SK-N-DZ (cell line): ENCODE measurements at places on chromosomes 3 and 15.
A peak's percentile ranks its signal among the peaks of the same experiment; 100 is the strongest.

- DNase-seq: no peak
These were observed 52.7 kb upstream of the SCN5A start for GRCh38 chr3:38702231-38702630.

- DNase-seq: peak; percentile 68
These were observed 28.8 kb downstream of the TMED3 start for GRCh38 chr15:79339588-79340314.

GRCh38 chr3:135895106-135895733 lies 70.3 kb upstream of the PPP2R3A start:
- peak; percentile 67 for DNase-seq

GRCh38 chr15:31435261-31435911 lies 108.8 kb downstream of the KLF13 start:
- peak; percentile 91 for DNase-seq

DNA sequence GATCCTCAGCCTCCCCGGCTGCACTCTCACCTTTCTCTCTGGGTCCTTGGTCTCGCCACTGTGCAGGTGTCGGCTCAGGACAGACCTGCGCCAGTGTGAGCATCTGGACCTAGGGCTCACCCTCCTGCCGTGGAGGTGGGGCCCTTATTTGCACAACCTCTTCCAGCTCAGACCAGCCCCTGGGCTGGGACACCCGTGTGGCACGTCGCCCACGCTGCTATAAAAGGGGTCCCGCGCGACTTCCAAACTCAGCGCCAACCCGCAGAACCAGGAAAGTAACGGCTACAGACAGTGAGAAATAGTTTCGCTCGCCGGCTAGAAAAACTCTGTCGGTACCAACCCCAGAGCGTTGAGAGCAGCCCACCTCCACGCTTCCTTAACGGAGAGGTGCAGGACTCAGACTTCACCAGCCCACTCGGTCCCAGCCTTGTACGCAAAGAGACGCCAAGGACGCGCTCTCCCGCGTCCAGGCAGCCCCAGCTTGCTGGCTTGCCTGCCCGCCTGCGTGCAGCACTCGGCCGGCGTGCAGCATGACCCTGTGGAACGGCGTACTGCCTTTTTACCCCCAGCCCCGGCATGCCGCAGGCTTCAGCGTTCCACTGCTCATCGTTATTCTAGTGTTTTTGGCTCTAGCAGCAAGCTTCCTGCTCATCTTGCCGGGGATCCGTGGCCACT lies at the start of the genes DUOX2 and DUOXA2:
DUOX2 (minus strand) TSS at position 97 of the 675 bp plus-strand sequence. CDS start 761 bp downstream, outside the sequence.
DUOXA2 (plus strand) TSS at position 251 of the 675 bp plus-strand sequence; CDS start at position 531, 280 bp downstream.
- DNase-seq: no peak

DNA sequence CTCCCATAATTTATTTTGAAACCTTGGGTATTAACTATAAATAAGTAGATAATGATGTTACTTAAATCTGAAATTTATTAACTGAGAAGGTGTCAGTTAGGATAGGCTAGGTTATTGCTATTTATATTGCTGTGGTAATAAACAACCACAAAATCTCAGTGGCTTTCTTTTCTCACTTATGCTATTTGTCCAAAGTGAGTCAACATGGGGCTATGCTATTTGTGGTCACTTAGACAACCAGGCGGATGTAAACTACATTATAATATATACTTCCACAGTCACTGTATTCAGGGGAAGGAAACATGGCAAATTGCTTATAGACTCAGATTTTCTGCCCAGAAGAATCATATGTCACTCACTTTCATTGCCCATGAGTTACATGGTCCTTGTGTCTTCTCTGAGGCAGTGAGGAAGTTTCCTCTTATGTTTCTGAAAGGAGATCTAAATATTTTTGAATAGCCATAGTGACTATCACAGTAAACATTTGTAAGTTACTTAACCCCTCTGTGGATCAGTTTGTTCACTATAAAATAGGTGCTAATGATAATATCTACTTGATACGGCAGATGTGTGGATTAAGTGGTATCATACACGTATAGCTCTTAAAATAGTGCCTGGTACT lies 19.8 kb downstream of the HMG20A start:
- no peak for DNase-seq

DNA sequence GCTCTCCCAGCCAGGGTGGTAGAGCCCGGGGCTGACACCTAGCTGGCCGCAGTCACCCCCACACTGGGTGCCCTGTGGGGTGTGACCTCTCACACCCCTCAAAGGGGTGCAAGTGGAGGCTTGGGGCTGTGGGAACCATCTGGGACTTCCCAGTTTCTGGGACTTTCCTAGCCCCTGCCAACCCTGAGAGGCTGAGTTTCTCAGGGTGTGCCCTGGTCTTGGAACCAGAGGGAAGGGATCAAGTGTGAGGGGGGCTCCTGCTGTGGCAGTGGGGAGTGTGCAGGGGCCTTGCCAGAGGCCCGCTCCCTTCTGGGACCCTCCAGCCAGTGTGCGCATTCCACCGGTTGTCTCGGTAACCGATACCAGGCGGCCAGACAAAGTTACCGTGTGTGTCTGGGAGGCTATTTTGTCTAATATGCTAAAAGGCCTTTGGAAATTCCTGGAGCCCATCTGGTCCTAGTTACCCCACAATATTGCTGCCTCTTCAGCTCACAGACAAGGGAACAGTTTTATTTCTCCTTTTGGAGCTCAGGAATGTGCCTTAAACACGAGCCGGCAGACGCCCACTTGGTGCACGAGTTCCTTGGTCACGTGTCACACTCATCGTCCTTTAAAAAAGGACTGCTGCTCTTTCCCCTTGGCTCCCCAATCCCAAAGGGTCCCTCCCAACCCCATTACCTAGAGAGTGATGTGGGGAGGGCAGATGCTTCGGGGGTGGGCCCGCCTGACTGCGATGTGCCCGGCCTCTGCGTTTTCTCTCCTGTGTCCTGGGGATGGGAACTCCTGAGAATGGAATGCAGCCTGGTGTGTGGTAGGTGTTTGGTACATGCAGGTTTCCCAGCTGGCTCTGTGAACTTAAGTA lies 33.2 kb downstream of the HDAC11 start:
- DNase-seq: no peak

DNA sequence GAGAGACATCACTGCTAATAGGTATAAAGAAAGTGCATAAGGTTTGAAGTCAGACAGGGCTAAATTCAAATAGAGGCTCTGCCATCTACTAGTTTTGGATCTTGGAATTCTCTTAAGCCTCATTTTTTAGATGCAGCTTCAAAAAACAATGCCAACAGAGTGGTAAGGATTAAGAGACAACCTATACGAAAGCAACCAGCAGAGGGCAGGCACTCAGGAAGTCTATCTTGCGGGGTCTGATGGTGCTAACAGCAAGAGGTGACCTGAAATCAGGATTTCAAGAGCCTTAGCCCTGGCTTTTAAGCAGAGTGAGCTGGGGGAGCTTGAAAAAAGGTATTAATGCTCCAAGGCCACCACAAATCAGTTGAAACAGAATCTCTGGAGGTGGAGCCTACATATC lies 40.7 kb downstream of the LDHAL6B start:
- peak; percentile 6 for DNase-seq

- no peak for DNase-seq
These were observed 436.0 kb upstream of the PROK2 start for GRCh38 chr3:72220946-72221345.

GRCh38 chr15:48584090-48584811 lies 61.3 kb downstream of the FBN1 start:
- no peak for DNase-seq

DNA sequence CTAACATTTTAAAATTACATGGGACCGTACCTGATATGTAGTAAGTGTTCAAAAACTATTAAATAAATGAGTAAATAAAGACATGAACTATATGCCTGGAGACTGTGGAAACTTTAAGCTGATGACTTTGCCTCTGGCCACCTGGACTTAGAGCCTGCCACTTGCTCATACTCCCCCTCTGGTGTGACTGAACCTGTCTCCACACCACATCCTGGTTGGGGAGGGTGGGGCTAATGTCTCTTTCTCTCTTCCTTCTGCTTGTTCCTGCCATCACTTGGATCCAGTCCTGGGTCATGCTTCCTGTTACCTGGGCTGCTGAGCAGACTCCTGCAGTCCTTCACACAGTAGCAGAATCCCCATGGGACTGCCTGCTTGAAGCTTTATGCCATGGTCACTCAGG lies 8.2 kb upstream of the TMEM158 start:
- DNase-seq: no peak

DNA sequence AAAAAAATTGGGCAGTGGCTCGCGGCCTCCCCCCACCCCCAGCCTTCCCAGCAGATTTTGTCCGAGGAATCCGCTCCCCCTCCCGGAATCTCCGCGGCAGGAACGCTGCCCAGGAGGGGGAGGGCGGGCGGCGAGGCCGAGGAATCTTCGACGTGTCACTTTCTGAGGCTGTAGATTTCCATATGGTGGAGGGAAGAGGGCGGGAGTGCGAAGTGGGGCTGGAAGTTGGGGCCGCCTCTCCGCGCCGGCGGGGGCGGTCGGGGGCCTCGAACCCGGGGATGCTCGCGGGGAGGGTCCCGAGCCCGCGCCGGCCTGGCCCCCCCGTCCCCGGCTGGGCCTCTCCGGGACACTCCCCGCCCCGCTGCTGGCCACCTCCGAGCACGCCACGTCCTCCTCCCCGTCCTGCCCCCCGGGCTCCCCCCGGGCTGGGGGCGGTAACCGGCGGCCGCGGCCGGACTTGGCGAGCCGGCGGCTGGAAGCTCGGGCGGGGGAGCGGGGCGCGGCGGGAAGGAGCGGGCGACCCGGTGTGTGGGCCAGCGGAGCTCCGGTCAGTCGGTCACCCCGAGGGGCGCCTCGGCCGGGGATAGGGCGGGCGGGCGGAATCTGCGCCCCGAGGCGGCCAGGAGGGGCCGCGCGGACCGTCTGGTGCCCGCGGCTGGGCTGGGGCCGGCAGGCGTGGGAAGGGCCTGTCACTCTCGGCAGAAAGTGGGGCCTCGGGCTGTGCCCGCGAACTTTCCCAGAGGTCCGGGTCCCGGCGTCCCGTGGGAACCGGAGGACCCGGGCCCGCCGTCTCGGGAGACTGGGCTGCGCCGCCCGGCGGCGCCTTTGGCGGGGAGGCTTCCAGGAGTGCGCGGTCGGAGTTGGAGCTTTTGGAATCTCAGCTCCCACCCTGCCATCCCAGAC lies 951 bp downstream of the FNDC3B start:
- DNase-seq: peak; percentile 63

- DNase-seq: no peak
These were observed 4.8 kb downstream of the SIDT1 start for GRCh38 chr3:113537155-113537554.

DNA sequence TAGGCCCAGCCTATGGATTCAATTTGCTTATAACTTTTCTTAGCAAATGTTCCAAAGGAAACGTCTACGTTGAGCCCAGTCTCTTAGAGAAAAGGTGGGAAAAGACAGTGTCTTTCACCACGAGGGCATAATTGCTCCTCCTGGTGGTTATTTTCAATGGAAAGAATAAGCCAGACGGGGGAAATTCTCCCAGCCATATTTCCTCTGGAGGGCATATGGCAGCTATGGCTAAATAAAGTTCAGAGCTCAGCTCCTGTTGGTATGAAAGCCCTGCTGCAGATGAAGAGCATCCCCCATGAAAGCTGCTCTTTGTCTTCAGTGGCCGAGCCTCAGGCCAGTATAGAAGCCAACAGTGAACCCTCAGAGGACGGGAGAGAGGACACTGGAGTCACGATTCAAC lies 297.9 kb downstream of the RYR3 start:
- no peak for DNase-seq

DNA sequence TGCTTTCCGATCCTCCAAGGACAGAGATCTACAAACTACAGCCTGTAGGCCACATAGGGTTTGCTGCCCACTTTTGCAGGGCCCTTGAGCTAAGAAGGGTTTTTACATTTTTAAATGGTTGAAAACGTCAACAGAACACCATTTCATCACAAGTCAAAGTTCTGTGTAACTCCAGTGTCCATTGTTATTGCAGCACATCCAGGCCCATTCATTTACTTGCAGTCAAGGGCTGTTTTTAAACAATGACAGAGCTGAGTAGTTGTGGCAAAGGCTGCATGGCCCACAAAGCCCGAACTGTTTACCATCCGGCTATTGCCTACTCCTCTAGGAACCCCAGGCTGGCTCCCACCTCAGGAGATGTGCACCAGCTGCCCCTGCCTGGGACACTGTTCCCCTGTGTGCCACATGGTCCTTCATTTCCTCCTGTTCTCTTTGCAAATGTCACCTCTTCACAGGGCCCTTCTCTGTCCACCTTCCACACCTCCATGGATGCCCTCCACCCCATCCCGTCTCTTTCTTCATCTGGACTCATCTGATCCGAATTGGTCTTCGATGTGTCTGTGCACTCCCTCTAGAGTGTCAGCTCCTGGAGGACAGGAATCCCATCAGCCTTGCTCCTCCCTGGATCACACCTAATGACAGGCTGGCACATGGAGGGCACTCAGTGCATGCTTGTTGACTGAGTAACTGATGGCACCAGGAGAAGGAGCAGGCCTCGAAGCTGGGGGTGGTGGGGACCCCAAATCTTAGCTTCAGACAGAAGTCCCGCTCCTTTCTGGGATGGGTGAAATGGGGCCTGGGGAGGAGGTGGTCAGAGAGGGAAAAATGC lies 69.5 kb upstream of the IQSEC1 start:
- DNase-seq: no peak

DNA sequence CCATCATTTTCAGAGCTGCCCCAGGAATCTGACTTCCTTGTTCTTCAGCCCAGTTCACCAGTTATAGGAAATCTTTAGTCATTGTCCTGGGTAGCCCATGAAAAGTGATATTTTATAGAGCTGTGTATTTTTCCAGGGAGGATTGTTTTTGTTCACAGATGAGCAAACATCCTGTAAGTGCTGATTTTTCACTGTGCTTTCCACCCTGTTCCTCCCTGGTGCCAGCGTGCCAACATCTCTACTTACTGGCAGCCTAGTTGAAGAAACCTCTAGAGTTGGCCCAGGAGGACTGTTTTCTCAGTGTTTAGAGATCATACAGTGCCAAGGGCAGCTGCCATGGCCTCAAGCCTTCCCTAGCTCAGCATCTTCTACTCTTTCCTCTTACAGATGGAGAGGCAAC lies 41.3 kb downstream of the ST6GAL1 start:
- no peak for DNase-seq

DNA sequence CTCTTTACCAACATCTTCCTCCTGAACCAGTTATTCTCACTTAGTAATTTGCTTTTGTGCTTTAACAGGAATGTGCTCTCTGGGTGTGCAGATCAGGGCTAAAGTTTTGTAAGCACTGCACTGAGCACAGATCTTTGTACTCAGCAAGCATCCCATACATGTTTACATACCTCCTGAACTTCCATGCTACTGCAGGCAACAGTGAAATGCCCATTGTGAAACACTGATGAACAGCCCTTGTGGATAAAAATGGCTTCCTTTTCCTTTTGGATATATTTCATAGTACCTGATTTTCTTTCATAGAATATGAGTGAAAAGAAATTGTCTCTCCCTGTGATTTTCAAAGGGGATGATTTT lies 855.9 kb downstream of the MCTP2 start:
- no peak for DNase-seq

DNA sequence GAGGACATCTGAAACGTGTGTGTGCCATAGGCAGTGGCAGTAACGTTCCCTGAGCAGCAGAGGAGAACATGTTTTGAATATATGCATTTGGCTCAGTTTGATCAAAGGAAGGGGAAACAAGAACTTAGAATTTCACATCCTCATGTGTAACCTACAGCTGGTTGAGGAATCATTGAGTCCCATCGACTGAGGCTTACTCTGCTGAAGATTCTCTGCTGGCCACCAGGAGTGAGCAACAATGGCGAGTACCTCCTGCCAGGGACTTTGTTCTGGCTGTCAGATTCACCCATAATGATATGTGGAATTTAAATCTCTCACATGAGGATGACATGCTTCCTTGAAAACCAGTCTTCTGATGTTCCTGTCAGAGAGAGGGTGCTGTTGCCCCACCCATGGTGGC lies 21.3 kb downstream of the GORASP1 start:
- DNase-seq: no peak

- no peak for DNase-seq
These were observed 84.9 kb upstream of the BCL6 start for GRCh38 chr3:187830181-187830580.
